ENCODE measurements at places on chromosomes 6 and 20.

- DNase-seq, result no peak
Observed at GRCh38 chr6:130713144-130713543, 114.1 kb upstream of the SMLR1 start.

DNA sequence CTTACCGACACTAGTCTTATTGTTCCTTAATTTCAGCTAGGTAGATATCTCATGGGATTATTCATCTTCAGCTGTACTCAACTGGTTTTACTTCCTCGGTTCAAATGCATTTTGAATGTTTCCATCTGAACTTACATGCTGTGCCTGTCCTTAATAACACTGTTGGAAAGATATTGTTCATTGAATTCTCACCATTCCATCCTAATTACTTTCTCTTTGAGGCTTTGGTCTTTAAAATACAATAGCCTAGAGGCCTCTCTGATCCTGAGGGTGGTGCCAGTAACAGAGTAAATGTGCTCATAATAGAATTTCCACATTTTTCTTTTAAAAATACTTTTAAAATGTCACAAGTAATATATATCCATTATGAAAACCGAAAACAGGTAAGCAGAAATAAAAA is 54.0 kb downstream of the IL20RA start:
- no peak for DNase-seq

GRCh38 chr6:109255946-109256640 is 126.2 kb downstream of the CD164 start:
- no peak for DNase-seq

DNA sequence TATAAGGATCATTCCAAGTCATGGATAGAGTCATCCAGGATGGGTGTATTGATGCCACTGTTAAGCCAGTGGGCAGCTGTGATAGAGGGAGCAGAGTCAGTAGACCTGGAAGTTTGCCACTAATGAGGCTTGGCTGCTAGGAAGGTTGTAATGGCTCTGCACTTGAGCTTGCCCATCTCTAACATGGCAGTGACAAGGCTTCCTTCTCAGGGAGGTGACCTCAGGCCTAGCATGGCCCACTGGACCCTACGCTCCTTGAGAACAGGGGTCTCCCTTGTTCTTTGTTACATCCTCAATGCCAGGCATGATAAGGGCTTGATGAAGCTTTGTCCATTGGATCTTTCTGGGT is 155.1 kb downstream of the CD83 start:
- DNase-seq, result no peak

DNA sequence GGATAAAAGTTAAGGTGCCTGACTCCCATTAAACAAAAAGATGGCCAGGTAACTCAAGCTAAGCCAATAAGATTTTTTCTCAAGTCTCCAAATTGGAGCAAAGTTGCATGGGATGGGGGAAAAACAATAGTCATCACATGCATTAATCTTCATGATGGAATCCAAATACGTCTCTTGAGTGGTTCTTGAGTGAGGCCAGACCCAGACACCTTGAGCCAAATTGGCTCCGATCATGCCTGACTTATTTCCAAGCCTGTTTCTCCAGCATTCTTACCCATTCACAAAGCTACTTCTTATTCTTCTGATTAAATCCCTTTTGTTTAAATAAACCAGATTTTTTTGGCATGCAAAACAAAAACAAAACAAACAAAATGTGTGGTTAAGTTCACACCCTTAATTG is 420.3 kb upstream of the NRSN1 start:
- no peak for DNase-seq

- no peak for DNase-seq
Observed at GRCh38 chr6:36779227-36779626, 60.0 kb downstream of the CPNE5 start.

GRCh38 chr6:170449835-170450753 is 103.0 kb downstream of the PSMB1 start:
- DNase-seq, result no peak

DNA sequence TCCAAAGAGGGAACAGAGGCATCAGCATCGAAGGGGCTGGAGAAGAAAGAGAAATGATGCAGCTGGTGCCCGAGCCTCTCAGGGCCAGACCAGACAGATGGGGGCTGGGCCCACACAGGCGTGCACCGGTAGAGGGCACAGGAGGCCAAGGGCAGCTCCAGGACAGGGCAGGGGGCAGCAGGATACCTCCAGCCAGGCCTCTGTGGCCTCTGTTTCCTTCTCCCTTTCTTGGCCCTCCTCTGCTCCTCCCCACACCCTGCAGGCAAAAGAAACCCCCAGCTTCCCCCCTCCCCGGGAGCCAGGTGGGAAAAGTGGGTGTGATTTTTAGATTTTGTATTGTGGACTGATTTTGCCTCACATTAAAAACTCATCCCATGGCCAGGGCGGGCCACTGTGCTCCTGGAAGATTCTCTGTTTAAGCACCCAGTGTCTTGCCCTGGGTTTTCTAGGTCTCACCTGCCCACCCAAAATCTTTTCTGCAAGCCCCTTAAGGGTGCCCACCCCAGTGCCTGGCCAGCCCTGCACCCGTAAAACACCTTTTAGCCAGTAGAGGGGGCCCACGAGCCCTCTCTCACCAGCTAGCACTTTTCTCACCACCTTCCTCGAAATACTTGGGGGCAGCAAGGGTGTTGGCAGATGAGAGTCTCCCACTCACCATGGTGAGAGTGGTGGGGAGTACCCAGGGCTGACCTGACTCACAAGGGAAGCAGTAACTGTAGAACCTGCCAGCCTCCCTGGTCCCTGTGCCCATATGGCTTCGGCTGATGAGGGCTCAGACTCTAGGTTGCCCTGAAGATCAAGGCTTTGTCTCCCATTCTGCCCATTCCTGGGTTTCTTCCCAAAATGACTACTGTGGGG is 35.7 kb upstream of the ID1 start:
- DNase-seq, result peak; percentile 72

DNA sequence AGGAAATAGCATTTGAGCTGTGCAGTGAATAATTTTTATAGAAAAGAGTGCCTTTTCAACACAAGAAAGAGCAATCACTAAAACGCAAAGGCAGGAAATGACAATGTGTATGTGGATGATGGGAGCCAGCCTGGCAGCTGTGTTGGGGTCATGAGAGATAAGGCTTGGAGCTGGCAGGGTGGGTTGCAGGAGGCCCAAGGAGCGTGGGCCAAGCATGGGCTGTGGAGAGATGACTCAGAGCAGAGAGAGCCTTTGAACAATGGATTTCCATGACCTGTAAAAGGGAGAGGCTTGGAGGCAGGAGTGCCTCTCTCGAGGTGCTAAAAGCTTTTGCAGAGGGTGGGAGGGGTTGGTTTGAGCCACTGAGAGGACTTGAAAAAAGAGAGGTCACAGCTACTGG is 6.6 kb upstream of the TBC1D7 start:
- no peak for DNase-seq

DNA sequence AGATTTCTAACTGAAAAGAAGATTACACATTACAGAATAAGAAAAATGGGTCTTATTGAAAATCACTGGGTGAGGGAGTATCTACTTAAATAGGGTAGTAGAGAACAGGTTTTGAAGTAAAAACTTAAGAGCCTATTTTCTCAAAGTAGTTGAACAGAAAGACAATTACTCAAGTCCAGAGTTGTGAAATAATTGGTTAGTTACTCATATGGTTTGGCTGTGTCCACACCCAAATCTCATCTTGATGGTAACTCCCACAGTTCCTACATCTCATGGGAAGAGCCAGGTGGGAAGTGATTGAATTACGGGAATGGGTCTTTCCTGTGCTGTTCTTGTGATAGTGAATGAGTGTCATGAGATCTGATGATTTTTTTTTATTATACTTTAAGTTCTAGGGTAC is 1035.3 kb upstream of the GJE1 start:
- no peak for DNase-seq

DNA sequence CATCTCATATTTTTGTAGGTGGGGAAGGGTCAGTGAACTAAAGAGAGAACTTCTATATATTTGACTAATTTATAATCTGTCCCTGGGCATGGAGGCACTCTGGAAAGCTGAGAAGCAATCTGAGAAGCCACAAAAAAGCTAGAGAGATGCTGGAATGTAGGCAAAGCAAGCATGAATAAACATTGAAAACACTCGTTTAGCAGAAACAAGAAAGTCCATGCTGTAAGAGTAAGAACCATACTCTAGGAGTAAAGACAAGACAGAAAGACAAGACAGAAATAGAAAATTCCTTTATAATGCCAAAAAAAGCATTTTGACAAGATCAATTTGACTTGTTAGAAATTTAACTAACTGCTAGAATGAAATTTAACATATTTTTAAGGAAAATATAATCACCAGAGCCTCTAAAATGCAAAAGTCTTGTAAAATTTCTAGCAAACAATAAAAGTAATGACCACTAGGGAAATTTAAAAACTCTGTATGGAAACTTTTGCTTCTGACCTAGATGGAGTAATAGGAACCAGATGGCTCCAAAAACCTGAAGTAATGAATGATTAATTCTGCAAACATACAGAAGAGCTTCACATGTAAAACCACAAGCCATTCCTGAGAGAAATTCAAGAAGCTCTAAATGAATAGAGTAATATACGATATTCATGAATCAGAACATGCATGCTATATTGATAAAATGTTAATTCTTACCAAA is 625.7 kb upstream of the PTCHD4 start:
- DNase-seq, result no peak

DNA sequence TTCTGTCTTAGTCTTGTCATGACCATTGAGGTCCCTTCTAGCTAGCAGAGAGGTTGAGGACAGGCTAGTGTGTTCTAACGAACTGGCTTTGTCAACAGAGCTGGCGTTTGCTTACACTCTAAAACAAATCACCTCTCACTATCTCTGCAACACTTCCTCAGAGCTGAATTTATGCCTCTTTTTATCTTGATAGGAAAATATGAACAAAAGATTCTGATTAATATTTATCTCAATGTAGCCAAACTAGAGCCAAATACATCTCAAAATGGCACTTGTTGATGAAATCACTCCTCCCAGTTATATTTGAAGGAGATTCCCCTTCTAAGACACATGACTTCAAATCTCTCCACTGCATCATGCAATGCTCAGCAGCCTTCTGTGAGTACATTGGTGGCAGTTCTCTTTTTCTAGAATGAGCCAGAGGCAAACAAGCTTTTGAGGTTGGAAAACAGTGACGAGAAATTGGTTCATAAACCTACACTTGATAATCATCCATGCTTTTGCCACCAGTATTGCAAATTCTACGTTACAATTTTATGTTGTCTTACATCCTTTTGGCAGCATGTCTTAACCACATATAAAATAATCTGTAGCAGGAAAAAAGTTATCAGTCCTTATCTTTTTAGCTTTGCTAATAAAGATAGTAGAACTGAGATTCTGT is 615.7 kb upstream of the CITED2 start:
- no peak for DNase-seq

- DNase-seq, result no peak
Observed at GRCh38 chr6:147170269-147170668, 33.9 kb upstream of the STXBP5 start.

DNA sequence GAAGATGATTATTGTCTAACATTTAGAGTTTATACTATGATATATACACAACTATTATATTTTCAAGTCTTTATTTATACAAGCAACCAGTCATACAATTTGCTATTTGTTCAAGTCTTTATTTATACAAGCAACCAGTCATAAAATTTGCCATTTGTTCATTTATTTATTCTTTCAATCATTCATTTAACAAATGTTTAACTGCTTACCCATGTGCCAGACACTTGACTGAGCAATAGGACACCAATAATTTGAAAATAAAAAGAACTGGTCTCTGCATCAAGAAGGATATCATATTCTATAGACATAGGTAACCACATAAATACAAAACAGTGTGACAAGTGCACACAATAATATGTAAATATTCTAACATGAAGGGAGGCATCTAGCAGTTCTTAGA is 20.3 kb downstream of the GRIK2 start:
- no peak for DNase-seq

- no peak for DNase-seq
Observed at GRCh38 chr6:113691260-113691656, 165.9 kb upstream of the MARCKS start.

- no peak for DNase-seq
Observed at GRCh38 chr6:110476046-110476849, at the start of gene SLC22A16. Gene SLC22A16 (minus strand): TSS chr6:110476613. CDS start chr6:110476574, 39 bp downstream.

GRCh38 chr20:58001946-58002345 is 226.5 kb downstream of the ANKRD60 start:
- no peak for DNase-seq

- DNase-seq, result no peak
Observed at GRCh38 chr6:167944130-167944529, 53.3 kb upstream of the KIF25 start.

DNA sequence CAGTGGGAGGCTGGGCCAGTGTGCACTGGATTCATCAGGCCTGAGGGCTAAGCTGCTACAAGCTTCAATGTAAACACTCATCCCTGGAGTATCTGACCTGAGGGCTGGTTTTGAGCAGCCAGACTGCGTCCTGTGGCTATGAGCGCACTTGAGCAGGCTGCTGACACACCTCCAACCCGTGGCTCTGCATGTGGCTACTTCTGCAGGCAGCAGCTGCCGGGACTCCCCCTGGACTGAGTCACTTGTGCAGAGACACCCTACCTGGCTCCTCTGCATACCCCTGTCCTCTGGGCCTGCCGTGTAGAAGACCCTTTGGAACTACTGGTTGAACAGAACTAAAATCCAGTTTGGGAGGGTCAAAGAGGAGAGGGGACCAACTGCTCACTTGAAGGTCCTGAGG is 172.0 kb downstream of the SCP2D1 start:
- no peak for DNase-seq

- DNase-seq, result no peak
Observed at GRCh38 chr20:42173440-42173839, 555.3 kb upstream of the CHD6 start.

DNA sequence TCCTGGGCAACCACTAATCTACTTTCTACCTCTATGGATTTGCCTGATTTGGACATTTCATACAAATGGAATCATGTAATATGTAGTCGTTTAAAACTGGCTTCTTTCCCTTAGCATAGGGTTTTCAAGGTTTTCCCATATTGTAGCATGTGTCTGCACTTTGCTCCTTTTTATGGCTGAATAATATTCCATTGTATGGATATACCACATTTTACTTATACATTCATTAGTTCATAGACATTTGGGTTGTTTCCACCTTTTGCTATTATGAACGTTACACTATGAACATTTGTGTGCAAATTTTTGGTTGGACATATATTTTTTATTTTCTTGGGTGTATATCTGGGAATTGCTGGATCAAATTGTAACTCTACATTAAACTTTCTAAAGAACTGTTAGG is 600.4 kb upstream of the NOX3 start:
- DNase-seq, result no peak

DNA sequence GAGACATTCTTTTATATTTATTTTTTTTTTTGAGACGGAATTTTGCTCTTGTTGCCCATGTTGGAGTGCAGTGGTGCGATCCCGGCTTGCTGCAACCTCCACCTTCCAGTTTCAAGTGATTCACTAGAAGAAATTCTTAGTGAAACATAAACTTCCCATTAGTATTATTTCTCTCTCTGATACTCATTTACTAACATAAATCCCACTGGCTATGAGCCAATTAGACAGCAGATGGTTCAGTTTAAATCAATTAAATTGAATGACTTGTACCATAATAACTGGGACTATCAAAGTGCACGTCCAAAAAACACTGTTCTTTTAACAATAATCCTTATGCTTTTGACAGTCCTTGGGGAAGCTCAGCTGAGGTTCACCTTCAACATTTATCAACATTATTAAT is 111.2 kb upstream of the PTCHD4 start:
- no peak for DNase-seq

GRCh38 chr20:45470937-45471336 is 1.4 kb downstream of the WFDC2 start:
- DNase-seq, result no peak

- DNase-seq, result no peak
Observed at GRCh38 chr6:30149858-30150550, 11.0 kb downstream of the TRIM10 start.

All from stimulated activated CD4-positive, alpha-beta T cell treated with anti-CD3 and anti-CD28 coated beads, Interleukin-4, amount 100 ng/mL, for 24 hours (primary cell).